ENCODE measurements at places on chromosomes 4 and X. TPM values are rescaled to one million over a fixed set of nuclear protein-coding genes. Genes with fewer than 3 reads are reported as not detected.

DNA sequence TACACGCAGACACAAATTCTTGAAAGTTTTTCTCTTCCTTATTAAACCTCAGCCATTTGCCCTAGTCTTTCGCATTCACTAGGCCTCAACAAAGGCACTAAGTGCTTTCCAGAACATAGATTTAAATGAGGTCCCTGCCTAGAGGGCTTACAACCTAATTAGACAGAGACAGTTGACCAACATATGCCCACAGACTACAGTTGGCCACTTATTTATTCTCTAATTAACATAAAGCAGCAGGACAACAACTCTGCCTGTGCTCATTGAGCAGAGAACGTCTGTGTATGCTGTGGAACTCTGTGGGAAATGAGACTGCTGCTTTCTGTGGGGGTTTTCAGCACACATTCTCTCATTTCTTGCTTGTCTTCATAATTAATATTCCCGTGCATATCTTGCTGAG is 303.0 kb upstream of the TACR3 start:
- no peak for DNase-seq

GRCh38 chr4:20493761-20494353 is 206.4 kb upstream of the PACRGL start:
- DNase-seq = no peak

- no peak for DNase-seq
Observed at GRCh38 chr4:159065513-159066240, 37.2 kb upstream of the RAPGEF2 start.

- no peak for DNase-seq
Observed at GRCh38 chr4:30847167-30847566, 127.0 kb downstream of the PCDH7 start.

Gene EGF
- total RNA-seq = 15.6 TPM
